Fibroblast of the aortic adventitia (primary cell): ENCODE measurements at places on chromosomes 3 and 15. TPM values are rescaled to one million over a fixed set of nuclear protein-coding genes. Genes with fewer than 3 reads are reported as not detected.

Gene DAZL
- total RNA-seq = not detected in 2 replicates

Gene MYL3
- total RNA-seq = not detected in 2 replicates

Gene SLC24A5
- not detected in 2 replicates for total RNA-seq

Gene SKOR1
- 0.08 and 0.09 TPM in 2 replicates for total RNA-seq

Gene CASR
- not detected in 2 replicates for total RNA-seq

Gene GPR15
- total RNA-seq = not detected in 2 replicates

Gene ARPIN
- total RNA-seq = 17.6 and 23.0 TPM in 2 replicates

Gene NRROS
- total RNA-seq = 0.65 and 2.9 TPM in 2 replicates

Gene PLCB2
- total RNA-seq = 0.27 TPM in 1 of 2 replicates, not detected in the other

Gene DHFR2
- 3.7 and 6.9 TPM in 2 replicates for total RNA-seq

Gene ALDH1L1
- total RNA-seq = 0.18 and 0.25 TPM in 2 replicates

Gene SUSD5
- total RNA-seq = 1.8 and 2.9 TPM in 2 replicates

Gene IL5RA
- 0.08 TPM in 1 of 2 replicates, not detected in the other for total RNA-seq

Gene AP3B2
- total RNA-seq = 1.8 and 5.8 TPM in 2 replicates

Gene RETNLB
- total RNA-seq = not detected in 2 replicates

Gene HPS3
- 33.0 and 88.2 TPM in 2 replicates for total RNA-seq

Gene BCHE
- total RNA-seq = 5.7 and 76.2 TPM in 2 replicates

Gene TM4SF4
- 0.45 TPM in 1 of 2 replicates, not detected in the other for total RNA-seq

Gene ANKRD34C
- total RNA-seq = not detected in 2 replicates

Gene IL12A
- 1.1 and 1.2 TPM in 2 replicates for total RNA-seq

Gene CAV3
- not detected in 2 replicates for total RNA-seq

Gene ANXA2
- 2,605 and 3,136 TPM in 2 replicates for total RNA-seq

Gene ZNF502
- total RNA-seq = 4.7 and 6.0 TPM in 2 replicates

Gene GUCA1C
- not detected in 2 replicates for total RNA-seq

Gene IL1RAP
- 8.1 and 14.6 TPM in 2 replicates for total RNA-seq

Gene RHOV
- 0.82 TPM in 1 of 2 replicates, not detected in the other for total RNA-seq

Gene CKMT1A
- not detected in 2 replicates for total RNA-seq

Gene IMPG2
- total RNA-seq = 0.45 and 0.65 TPM in 2 replicates

Gene PAQR5
- 13.2 TPM in 1 of 2 replicates, not detected in the other for total RNA-seq

Gene EFCC1
- not detected in 2 replicates for total RNA-seq

Gene SAMMSON
- total RNA-seq = not detected in 2 replicates

Gene FILIP1L
- 15.2 and 34.3 TPM in 2 replicates for total RNA-seq

Gene C3orf49
- total RNA-seq = not detected in 2 replicates

Gene MED12L
- total RNA-seq = 0.72 and 1.3 TPM in 2 replicates

Gene USP50
- 0.72 TPM in 1 of 2 replicates, not detected in the other for total RNA-seq

Gene LARP6
- total RNA-seq = 55.9 and 68.1 TPM in 2 replicates

Gene SCAMP5
- total RNA-seq = 1.1 and 2.2 TPM in 2 replicates

Gene DPP8
- total RNA-seq = 45.2 and 46.5 TPM in 2 replicates

Gene SLCO3A1
- total RNA-seq = 8.9 and 11.1 TPM in 2 replicates

Gene LRTM1
- not detected in 2 replicates for total RNA-seq

Gene MAP3K13
- total RNA-seq = 13.0 and 21.9 TPM in 2 replicates

Gene ZNF860
- 0.33 and 1.2 TPM in 2 replicates for total RNA-seq

Gene MYRIP
- total RNA-seq = 8.6 TPM in 1 of 2 replicates, not detected in the other

Gene BNC1
- 0.27 and 3.8 TPM in 2 replicates for total RNA-seq

Gene PCYT1A
- 76.7 and 80.8 TPM in 2 replicates for total RNA-seq

Gene CD200R1
- total RNA-seq = not detected in 2 replicates

Gene DISP2
- total RNA-seq = 0.08 and 0.36 TPM in 2 replicates
